ENCODE measurements at places on chromosomes 1 and 21.

- DNase-seq, result no peak
Observed at GRCh38 chr1:24867084-24867870, 62.8 kb downstream of the RUNX3 start.

DNA sequence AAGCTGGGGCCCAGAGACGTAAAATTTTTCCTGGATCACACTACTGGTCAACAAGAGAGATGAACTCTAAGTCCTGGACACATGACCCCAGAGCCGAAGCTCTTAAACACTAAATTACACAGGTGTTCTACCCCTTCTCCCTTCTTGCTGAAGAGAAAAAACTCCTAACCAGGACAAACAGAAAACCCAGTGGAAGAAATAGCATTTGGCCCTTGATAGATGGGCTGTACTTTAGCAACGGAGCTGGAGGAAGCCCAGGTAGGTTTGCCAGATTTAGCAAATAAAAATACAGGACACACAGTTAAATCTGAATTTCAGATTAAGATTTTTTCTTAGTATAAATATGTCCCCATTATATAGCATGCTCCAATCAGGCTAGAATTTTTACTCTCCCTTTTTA lies 72.7 kb downstream of the DIRAS3 start:
- DNase-seq, result no peak

DNA sequence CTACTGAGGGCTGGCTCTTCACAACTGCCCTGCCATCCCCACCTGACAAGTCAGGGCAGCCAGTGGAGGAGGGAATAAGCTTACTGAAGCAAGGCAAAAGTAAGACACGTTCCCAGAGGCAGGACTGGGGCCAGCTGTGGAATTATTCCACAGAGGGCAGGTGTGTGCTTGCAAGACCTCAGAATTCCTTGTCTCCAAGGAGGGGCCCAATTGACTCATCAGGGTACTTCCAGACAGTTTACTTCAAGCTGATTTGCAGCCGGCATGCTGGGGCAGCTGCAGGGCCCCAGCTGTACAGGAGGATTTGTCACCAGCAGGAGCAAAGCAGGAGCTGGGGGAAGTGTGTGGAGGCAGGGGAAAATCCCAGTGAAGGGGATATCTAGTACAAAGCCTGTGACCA lies 167.5 kb upstream of the CAMK1G start:
- DNase-seq, result no peak

GRCh38 chr1:3996846-3997705 lies 97.0 kb upstream of the C1orf174 start:
- no peak for DNase-seq

DNA sequence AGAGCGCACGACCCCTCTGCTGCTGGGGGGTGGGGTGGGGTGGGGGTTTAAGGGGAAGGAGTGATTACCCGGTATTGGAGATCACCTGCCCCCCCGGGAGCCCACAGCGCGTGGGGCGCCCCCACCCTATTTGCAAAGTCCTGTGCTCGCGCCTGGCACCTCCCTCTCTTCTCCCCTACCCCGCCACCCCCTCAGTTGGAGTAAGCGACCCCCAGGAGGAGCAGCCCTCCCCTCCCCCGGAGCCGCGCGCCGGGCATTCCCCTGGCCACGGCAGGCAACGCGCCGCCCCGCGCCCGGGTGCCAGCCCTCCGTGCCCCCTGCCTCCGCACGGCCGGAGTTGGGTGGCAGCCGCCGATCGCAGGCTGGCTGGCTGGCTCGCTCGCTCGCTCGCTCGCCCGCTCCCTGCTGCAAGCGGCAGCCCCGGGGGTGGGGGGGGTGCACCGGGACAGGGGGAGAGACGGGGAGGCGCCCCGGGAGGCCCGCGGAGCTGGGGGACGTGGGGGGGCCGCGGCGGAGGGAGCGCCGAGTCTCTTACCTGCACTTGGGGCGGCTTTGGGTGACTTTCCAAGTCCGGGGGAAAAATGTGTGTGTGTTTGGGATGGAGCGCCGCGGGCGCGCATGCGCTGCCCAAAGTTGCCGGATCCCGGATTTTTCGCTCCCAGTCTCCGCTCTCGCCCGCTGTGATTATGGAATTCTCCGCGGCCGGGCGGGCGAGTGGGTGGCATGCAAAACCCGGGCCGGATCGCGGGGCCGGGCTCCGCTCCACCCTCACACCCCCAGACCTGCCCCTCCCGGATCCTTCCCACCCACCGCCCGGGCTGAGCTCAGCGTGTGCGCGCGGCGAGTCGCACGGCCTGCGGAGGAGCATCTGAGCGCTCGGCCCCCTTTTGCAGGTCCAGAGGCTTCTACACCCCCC lies at the start of gene CASZ1:
Gene CASZ1, minus strand, starts transcription at position 618 of the 916 bp plus-strand sequence. CDS start 102,757 bp downstream, outside the sequence.
- DNase-seq, result peak; percentile 15

DNA sequence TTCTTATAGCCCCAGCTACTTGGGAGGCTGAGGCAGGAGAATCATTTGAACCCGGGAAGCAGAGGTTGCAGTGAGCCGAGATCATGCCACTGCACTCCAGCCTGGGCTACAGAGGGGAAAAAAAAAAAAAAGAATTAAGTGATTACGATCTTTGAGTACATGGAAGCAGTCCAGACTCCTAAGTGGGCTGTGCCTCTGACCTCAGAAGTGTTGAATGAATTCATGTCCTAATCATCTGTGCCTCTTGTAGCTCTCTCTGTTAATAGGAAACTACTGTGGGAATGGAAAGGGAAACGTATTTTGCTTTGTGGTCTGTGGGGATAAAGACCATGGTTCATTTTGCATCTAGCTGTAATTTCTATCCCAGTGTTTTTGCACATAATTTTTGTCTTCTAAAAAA lies 8.4 kb upstream of the IVNS1ABP start:
- no peak for DNase-seq

GRCh38 chr1:170619241-170620028 lies 44.5 kb upstream of the PRRX1 start:
- DNase-seq, result no peak

DNA sequence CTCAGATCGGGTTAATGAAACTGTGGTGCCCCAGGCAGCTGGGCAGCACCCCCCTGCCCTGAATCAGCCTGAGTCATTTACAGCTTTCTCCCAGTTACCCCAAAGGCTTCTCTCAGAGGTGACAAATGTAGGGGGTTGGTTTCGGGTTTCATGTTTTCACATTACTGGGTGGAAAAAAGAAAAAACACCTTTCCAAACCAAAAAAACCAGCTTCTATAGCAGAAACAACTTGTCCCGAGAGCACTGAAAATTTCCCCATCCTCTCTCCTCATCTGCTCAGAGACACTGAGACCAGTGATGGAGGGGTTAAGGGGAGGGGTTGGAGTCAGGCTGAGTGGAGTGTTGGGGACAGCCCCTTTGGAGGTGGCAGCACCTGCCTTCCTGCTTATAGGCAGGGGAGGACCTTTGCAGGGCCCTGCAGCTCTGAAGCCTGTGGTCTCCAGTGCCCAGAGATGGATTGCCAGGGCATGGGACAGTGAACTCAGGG lies 15.6 kb downstream of the UTP11 start:
- DNase-seq, result peak; percentile 88

DNA sequence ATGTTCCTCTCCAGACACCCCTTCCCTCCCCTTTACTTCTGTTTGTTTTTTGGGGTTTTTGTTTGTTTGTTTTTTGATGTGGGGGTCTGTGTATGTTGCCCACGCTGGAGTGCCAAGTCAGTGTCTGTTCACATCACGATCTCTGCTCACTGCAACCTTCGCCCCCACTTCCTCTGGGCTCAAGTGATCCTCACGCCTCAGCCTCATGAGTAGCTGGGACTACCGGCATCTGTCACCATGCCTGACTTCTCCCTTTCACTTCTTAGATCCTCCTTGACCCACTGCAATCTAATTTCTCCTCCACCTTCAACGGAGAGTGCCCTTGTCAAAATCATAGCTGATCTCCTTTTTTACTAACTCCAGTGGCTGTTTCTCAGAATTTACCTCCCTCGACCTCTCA lies 100.7 kb upstream of the KIF26B start:
- no peak for DNase-seq

DNA sequence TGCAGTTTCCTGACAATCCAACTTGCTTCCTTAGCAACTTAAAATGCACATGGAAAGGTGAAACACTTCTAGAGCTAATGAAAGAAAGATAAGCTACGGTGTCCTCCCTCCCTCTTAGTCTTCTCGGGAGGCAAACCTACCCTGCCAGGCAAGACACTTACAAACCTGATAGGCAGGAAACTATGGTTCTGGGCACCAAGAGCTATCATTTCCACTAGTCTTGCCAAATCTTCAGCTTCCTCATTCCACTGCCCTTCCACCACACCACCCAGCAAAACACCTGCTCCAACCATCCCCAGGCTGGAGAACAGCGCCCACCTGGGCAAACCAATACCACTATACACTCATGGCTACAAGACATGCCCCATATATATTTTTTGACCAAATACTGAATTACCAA lies 15.2 kb downstream of the NDC1 start:
- no peak for DNase-seq

GRCh38 chr1:97138515-97139032 lies 417.0 kb downstream of the PTBP2 start:
- no peak for DNase-seq

DNA sequence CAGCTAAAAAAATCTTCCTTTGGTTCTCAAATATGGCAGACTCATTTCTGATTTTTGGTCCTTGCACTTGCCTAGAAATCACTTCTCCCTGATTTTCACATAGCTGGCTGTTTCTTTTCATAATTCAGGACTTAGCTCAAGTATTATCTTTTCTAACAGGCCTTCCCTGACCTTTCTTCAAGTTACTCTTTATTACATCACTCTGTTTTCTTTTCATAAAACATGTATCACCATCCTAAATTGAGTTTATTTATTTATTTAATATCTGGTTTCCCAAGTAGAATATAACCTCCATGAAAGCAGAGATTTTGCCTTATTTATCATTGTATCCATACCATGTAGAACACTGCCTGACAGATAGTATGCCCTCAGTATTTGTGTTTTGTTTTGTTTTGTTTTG lies 18.2 kb upstream of the GNG5 start:
- no peak for DNase-seq

GRCh38 chr1:39238476-39238875 lies 34.0 kb downstream of the MACF1 start:
- DNase-seq, result no peak

DNA sequence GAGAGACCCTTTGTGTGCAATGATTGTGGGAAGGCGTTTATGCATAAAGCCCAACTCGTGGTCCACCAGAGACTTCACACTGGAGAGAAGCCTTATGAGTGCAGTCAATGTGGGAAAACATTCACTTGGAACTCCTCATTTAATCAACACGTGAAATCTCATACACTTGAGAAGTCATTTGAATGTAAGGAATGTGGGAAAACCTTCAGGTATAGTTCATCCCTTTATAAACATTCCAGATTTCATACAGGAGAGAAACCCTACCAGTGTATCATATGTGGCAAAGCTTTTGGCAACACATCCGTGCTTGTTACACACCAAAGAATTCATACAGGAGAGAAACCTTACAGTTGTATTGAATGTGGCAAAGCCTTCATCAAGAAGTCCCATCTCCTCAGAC lies 15.5 kb downstream of the ZNF684 start:
- no peak for DNase-seq

GRCh38 chr1:94772230-94772641 lies 47.9 kb upstream of the SLC44A3 start:
- no peak for DNase-seq

DNA sequence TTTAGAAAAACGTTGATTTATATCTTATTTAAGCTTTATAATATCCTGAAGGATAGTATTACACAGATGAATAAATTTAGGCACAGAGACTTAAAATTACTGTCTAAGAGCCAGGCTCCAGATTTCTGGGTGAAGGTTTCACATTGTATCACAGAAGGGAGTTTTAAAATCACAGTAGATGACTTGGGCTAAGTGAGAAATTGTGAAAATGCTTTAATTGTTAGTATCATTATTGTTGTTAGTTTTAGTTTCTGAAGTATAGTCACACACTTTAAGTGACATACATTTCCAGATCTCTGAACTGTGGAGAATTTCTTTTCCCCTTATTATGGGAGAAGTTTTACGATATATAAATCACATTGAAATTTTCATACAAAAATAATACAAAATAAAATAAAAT lies 83.5 kb downstream of the NDUFS5 start:
- DNase-seq, result no peak

- DNase-seq, result no peak
Observed at GRCh38 chr1:18057623-18058022, 50.0 kb upstream of the IGSF21 start.

All from activated T-cell treated with anti-CD3 and anti-CD28 coated beads, Interleukin-2, amount 50 U/mL, for 72 hours (primary cell).